ENCODE measurements at places on chromosomes 3 and 15. TPM values are rescaled to one million over a fixed set of nuclear protein-coding genes. Genes with fewer than 3 reads are reported as not detected.

The FSTL1 gene
- 549 TPM for polyA plus RNA-seq

The KLF13 gene
- 74.4 TPM for polyA plus RNA-seq

The NPAP1 gene
- 0.27 TPM for polyA plus RNA-seq

The COLQ gene
- polyA plus RNA-seq, result 5.2 TPM

The POLQ gene
- polyA plus RNA-seq, result 5.3 TPM

The CD276 gene
- 162 TPM for polyA plus RNA-seq

The TRH gene
- 0.30 TPM for polyA plus RNA-seq

The RBPMS2 gene
- 13.2 TPM for polyA plus RNA-seq

The CFAP100 gene
- 1.6 TPM for polyA plus RNA-seq

The MYZAP gene
- 8.4 TPM for polyA plus RNA-seq

The ALPK3 gene
- 13.7 TPM for polyA plus RNA-seq

The CD200 gene
- 40.9 TPM for polyA plus RNA-seq

The STRA6 gene
- polyA plus RNA-seq, result 32.5 TPM

The SLC24A5 gene
- polyA plus RNA-seq, result 0.17 TPM

The BNC1 gene
- 0.29 TPM for polyA plus RNA-seq

The HYAL1 gene
- 6.2 TPM for polyA plus RNA-seq

DNA sequence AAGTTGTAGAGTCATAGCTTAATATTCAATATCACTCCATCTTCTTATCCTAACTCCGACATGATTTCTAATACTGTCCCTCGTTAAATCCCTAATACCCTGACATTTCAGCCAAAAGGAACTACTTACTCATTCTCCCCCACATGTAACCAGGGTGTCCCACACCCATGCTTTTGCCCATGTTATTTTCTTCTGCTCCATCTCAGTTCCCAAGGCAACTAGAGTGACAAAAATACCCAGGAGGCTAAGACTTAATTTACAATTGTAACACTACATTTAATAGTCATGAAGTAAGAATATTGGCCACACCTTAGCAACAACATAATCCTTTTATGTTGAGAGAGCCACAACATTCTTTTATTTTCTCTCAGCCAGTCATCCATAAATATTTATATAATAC lies 248.5 kb upstream of the TGFBR2 start:
- no peak for DNase-seq

DNA sequence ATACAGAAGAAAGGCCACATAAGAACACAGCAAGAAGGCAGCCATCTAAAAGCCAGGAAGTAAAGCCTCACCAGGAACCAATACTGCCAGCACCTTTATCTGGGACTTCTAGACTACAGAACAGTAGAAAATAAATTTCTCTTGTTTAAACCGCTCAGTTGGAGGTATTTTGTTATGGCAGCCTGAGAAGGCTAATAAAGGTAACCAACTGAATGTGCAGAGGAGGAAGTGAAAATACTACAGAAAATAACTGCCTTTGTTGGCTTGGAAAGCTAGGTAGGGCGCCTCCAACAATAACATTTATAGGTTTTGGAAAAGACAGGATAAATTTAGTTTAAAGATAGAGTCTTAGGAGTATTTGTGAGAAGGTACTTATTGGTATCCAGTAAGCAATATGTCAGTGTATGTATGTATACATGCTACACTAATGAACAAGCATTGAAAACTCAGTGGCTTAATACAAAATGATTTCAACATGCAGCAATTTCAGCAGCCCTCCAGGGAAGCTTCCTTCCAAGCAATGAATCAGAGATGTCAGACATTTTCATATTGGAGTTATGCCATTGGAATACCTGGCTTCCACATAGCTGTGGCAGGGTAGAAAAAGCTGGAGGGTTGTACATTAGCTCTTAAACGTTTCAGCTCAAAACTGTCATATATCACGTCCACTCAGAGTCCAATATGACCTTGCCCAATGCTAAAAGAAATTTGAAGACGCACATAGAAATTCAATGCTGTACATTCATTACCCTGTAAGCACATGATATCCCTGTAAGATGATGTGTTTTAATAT lies 48.9 kb downstream of the ZBBX start:
- DNase-seq, result no peak

DNA sequence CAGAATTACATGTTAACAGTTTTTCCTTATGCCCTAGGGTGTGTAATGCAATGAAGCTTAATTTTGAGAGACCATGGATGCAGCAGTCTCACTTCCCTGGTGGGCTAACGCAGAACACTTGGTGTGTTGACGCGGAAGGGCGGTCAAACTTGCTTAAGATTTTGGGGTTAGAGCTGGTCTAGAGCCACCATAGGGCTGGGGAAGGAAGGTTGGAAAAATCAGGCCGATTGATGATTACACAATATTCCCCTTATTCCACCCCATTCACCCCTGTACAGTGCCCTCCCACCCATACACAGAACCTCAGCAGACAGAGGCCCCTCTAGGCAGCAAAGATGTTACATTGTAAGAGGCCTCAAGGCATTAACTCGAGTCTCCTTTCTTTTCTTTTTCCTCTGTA lies 24.3 kb downstream of the VGLL4 start:
- no peak for DNase-seq

GRCh38 chr3:160806094-160806493 lies 50.1 kb downstream of the PPM1L start:
- DNase-seq, result no peak

GRCh38 chr15:41783296-41783695 lies 9.0 kb downstream of the MAPKBP1 start:
- no peak for DNase-seq

DNA sequence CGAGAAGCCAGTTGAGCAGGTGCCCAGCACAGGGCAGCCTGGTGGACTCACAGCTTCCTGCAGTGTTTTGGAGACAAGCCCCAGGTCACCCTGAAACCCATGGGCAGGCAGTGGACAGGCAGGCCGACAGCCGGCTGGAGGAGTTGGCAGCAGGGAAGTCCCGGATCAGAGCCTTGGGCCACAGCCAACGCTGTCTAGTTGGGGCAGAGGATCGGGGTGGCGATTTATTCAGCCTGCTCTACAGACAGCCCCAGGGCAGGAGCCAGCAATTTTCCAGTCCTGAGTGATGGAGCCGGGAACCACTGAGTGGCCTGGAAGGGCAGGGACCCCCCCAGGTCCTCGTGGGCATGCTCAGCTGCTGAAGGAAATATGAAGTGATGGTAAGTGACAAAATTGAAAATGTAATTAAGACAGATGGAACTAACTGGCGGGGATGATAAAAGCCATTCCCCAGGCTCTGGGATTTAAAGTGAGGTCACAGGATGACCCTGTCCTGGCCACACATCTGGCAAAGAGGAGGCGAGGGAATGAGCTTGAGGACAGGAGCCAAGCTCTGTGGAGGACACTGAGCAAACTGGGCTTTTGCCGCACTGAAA lies 34.4 kb upstream of the TBC1D21 start:
- DNase-seq, result no peak

GRCh38 chr3:45139372-45140140 lies 6.6 kb downstream of the CDCP1 start:
- no peak for DNase-seq

GRCh38 chr15:62742409-62743171 lies 300.0 kb upstream of the TPM1 start:
- peak; percentile 45 for DNase-seq

DNA sequence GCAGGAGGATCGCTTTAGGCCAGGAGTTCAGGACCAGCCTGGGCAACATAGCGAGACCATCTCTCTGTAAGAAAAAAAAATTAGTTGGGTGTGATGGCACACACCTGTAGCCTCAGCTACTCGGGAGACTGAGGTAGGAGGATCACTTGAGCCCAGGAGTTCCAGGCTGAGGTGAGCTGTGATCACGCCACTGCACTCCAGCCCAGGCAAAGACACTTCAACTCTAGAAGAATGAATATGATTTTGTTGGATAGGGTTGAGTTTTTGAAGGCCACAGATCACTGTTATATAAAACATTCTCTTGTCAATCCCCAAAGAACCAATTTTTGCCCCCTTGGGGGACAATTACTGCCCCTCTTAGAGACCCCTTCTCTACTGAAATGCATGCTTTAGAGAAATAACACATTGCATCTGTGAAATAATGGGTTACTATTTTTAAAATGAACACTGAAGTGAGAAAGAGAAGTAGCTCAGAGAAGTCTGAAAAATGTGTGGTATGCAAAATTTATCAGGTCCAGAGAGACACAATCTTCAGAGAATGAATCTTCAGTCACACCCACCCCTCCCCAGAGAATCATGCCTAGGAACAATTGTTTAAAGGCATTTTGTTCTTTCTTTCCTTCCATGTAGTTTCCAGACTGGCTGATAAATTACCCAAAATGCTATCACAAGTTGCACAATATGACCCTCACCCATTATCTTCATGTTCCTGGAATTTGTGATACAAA lies 42.7 kb downstream of the METTL6 start:
- DNase-seq, result no peak

DNA sequence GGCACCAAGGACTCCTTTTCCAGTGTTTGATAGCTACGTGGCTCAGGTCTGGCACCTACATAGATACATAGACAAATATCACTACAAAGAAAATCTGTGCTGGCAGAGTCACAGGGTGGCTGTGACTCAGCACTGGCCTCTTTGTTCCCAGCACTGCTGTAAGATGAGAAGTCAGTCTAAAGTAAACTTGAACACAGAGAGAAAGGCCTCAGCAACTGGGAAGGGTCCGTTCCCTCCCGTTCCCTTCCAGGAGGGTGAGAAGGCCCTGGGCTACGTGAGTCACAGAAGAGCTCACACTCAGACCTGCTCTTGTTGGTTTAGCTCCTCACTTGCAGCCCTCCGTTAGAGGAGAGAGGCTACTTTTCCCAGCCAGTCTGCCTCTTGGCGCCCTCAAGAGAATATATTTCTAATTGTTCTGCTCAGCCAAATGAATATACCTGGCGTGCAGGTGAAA lies 23.1 kb downstream of the ANXA2 start:
- DNase-seq, result no peak

DNA sequence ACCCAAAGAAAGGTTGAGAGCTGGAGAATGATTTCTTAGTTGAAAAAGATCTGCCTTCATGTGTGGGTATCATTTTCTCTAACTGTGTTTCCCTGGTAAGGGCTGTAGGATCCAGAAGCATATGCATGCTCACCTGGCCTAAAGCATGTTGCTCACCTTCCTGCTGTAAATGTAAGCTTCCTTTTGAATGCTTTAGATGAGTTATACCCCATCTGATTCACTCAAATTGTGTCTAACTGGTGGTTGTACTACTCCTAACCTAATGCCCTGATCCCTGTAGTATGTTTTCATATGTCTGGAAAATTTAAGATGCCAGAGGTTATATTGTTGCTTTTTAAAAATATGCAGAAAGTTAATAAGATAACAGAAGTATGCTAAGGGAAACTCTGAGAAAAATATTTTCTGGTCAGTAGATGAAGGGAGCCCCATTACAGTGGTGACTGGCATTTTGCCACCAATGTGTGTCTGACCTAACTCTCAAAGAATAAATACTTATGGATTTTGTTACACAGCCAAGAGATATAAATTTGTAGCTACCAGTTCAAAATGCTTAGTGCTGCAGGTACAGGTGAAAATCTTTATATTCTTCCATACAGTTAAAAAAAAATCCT lies 7.7 kb downstream of the FILIP1L start:
- no peak for DNase-seq

- DNase-seq, result no peak
Measured at GRCh38 chr15:63544258-63545026, 40.0 kb downstream of the USP3 start.

DNA sequence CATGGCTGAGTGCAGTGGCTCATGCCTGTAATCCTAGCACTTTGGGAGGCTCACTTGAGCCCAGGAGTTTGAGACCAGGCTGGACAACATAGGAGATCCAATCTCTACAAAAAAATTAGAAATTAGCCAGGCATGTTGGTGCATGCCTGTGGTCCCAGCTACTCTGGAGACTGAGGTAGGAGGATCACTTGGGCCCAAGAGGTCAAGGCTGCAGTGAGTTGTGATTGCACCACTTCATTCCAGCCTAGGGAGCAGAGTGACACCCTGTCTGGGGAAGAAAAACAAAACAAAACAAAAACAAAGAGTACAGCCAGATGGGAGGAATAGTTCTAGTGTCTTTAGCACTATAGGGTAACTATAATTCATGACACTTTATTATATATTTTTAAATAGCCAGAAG lies 26.2 kb upstream of the COMMD4 start:
- no peak for DNase-seq

- no peak for DNase-seq
Measured at GRCh38 chr15:101121511-101122090, 130.2 kb downstream of the CHSY1 start.

DNA sequence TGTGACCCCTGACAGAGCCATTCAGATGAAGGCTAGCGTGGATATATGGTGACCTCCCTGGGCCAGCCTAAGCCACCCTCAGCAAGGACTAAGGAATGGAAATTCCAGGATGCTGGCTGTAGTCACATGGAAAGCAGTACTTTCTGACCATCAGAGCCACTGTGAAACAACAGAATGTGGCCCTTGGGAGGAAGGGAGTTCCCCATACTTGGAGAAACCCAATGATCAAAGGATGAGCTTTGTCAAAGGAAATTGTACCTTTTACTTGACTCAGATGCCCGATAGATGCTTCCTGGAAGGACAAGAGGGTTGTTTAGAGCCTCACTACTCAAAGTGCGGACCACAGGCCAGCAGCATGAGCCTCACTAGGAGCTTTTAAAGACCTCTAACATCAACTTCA lies 484.5 kb upstream of the PROK2 start:
- DNase-seq, result no peak

- no peak for DNase-seq
Measured at GRCh38 chr3:146903927-146904326, 298.8 kb upstream of the PLSCR5 start.

- no peak for DNase-seq
Measured at GRCh38 chr3:60703956-60704736, 547.1 kb downstream of the FHIT start.

DNA sequence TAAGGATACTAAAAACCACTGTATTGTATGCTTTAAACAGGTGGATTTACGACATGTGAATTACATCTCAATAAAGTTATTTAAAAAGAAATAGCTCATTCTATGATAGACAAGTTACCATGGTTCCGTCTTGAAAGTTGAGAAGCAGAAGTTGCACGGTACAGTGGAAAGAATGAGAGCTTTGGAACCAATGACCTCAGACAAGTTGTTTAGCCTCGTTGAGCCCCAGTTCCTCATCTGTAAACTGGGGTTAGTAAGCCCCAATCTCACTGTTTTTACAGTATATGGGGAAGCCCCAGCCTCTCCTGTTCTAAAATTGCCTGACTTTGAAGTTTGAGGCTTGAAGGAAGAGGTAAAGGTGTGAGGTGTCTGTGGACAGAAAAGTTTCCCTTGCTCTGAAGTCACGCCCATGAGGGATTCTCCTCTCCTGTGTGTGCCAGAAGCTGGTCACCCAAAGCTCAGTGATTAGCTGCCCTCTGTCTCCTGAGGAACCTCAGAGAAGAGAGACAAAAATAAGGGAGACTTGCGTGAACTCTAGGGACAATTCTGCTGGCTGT lies 10.0 kb downstream of the CRYGS start:
- DNase-seq, result no peak

GRCh38 chr3:128485282-128486204 lies 7.5 kb downstream of the GATA2 start:
- DNase-seq, result no peak

- DNase-seq, result no peak
Measured at GRCh38 chr3:71936681-71937080, 151.7 kb upstream of the PROK2 start.

All from right renal pelvis (tissue), 4 donors.